ENCODE measurements at places on chromosomes 1 and 21.

DNA sequence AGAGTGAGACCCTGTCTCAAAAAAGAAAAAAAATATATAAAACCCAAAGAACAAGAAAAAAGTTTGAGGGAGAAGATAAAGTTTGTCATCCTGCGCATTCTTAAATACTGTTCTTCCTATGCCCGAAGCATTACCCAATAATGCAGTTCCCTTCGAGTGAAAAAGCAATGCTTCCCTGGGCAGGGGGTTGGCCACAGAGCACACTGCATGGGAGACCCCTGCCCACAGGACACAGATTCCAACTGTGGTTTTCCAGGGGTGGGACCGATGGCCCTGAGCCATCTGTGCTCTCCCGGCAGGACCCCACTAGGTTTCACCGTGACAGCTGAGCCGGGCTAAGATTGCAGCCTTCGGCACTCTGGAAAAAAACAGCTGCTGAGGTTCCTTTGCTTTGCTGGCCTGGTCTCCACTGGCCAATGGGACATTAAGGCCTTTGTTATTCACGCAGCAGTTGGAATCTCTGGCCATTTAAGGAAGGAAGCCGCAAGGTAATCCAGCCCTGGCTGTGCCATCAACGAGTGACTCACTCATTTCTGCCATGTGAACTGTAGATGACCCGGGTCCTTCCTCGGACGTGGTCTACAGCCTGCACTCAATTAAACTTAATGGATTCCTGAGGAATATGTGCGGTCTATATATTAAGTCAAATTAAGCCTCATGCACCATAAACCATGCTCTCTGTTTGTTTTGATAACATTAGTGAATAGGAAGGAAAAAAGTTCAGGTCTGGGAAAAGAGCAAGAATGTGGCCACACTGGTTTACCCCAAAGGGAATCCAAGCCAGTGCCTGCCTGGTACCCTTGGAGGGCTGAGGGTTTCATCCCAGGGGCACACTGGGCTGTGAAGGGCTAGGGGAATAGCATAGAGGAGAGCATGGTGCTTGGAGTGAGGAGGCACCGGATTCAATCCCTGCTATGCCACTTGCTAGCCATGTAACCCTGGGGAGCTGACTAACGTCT, 163.2 kb downstream of the ZBTB18 start:
- DNase-seq: no peak

DNA sequence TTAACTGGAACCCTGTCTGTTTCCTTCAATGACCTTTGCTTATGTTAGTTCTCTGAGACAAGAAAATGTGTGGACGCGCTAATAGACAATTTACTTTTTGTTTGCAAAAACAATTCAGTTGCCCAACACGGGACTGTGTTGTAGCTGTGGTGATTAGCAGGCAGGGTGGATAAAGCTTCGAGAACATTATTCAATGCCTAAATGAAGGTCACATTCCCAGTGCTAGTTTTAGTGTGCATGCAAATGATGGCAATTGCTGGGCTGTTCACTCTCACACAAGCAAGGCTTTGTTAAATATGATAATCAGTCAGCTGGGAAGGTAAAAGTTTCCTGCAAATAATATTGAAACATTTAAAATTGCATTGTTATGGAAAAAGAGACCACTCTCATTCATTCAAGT, 188.4 kb downstream of the BACH1 start:
- DNase-seq: no peak

- DNase-seq: no peak
Observed at GRCh38 chr1:220797553-220797952, 10.8 kb downstream of the MTARC1 start.

- DNase-seq: no peak
Observed at GRCh38 chr1:171877701-171878100, 36.4 kb downstream of the DNM3 start.

DNA sequence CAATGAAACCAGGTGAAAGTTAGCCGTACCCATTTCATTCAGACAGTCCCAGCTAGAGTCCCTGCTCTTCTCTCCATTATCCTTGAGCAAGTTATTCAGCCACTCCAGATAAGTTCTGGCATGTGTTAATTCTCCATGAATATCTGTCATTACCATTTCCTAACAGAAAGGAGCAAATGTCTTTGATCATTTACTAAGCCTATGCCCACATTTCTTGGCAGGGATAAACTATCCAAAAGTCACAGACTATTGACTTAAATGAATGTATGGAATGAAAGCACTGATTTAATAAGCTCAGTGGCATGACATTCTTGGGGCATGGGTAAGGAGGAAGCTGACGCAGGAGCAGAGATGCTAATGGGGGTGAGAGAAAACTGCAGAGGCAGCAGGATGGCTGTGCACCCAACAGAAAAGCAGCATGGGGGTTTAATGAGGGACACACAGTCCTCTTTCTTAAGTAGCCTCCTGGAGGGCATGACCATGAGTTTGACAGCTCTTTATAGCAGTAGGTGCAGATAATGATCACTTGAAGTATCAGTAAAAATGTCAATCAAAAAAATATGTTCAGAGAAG, 17.6 kb upstream of the DHCR24 start:
- no peak for DNase-seq

DNA sequence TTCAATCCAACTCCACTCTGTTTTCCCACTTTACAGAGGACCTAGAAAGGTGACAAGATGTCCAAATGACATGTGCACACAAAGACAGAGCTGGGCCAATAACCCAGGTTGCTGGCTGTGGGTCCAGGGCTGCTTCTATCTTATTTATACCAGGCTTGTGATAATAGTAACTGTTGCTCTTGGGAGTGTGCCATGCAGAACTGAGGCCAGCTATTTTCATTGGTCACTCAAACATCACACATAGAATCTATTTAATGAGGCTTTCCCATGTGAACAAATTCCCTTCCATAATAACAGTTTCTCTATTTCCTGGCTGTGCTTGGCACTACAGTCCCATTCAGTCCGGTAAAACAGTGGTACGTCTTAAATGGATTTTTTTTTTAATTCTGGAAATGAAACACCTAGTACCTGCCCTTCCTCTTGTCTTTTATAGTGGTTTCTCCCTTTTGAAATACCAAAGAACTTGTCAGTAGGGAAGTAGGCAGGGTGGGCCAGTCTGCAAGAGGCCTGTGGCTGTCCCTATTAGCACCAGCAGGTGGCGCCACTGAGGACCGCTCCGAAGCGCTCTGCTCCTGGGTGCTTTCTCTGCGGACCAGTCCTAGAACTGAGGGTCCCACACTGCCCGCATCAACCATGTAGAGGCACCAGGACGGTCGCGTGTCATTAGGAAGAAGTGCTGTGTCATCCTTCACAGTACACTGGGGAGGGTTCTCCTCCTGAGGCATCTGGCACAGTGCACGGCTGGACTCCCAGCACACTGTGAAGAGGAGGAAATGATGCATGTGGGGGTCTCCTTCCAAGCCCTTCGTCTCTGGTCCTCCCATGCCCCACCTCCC, 52.1 kb downstream of the GPR161 start:
- peak; percentile 22 for DNase-seq

DNA sequence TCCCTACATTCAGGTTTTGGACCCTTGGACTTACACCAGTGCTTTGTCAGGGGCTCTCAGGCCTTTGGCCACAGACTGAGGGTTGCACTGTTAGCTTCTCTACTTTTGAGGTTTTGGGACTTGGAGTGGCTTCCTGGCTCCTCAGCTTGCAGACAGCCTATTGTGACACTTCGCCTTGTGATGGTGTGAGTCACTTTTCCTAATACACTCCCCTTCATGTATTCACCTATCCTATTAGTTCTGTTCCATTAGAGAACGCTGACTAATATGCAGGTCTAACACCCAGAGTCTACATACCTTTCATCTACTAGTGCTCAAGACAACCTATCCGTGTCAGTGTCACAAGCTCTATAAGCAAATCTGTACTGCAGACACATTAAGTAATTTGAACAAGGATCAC, 605.3 kb downstream of the KCNT2 start:
- no peak for DNase-seq

Measured in GF-D8 (cell line).